ENCODE measurements at places on chromosomes 7 and 10.

GRCh38 chr7:132291481-132291880 lies 284.8 kb downstream of the PLXNA4 start:
- DNase-seq: no peak

- no peak for DNase-seq
Measured at GRCh38 chr7:82319674-82320118, 123.9 kb downstream of the CACNA2D1 start.

DNA sequence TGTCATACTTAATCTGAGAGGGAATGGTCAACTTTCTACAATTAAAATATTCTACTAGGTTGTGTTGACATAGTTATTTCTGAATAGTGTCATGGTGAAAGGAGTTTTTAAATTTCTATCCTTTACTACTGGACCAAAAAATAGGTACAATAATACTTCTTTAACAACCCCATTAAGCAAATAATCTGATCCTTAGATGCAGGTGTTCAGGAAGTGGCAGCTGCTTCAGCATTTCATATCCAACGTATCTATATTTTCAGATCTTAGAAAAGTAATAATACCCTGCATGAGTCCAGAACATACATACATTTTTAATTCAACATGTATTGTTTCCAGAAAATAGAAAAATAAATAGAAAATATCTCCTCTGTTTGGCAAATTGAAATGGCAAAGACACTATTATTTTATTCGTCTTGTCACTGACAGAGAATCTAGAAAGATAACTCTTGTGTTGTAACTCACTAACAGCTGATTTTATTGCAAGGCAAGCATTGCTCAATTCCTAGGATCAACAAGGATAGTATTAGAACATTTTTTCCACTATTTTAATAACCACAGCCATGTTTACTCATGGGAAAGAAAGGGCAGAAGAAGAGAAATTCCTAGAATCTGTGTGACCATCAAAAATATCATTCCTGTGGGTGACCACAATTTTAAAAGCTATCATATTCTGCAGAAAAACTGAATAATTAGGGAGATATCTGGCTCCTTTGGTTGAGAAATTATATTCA lies 159.3 kb upstream of the CNTNAP2 start:
- DNase-seq: no peak

DNA sequence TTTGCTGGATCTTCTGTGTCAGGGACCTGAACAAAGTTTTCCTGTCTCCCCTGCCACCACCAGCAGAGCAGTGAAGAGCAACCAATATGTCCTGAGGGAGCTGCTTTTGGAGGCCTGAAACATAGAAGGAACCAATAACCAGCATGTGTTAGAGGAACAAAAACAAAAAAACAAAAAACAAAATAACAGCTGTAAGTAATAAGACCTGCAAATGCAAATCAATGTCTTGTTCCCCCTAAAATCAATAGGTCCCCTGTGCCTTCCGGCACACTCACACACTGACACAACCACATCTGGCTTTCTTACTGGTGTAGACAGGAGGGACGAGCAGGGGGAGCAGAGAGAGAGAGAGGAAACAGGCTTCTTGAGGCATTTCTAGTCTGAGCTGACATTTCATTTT lies 94.1 kb downstream of the NRG3 start:
- no peak for DNase-seq

DNA sequence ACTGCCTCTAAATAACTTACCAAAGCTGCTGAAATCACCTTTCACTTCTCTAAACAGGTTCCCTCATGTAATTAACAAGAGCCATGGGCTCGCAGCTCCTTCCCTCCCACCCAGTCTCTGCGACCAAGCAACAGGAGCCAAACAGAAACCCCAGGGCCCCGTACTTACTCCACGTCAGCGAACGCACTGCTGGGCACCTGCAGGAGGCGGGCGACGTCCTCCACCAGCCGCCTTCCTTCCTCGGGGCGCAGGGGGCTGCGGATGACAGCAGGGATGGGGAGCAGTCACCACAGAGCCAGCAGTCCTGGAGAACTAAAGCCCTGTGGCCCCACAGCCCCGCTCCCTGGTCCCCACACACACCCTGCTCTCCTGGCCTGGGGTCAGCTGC lies 477.0 kb downstream of the PTPRN2 start:
- DNase-seq: no peak

- DNase-seq: no peak
Measured at GRCh38 chr10:34323192-34323591, 491.9 kb downstream of the PARD3 start.

DNA sequence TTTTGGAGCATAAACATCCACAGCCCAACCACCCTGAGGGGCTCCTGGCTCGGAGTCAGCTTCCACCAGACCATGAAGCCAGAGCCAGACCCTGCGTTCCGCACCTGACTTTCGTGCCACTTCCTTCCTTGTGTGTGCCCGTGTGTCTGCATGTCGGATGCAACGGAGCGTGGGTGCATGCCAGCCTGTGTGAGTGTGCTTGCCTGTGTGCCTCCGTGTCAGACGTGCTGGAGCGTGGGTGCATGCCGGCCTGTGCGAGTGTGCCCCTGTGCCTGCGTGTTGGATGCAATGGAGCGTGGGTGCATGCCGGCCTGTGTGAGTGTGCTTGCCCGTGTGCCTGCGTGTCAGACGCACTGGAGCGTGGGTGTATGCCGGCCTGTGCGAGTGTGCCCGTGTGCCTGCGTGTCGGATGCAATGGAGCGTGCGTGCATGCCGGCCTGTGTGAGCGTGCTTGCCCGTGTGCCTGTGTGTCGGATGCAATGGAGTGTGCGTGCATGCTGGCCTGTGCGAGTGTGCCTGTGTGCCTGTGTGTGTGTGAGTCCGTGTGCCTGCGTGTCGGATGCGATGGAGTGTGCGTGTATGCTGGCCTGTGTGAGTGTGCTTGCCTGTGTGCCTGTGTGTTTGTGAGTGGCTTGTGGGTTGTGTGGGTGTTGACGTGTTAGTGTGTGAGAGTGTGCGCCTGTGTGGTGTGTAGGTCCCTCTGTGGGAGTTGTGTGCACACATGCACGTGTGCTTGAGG lies 28.1 kb upstream of the KNDC1 start:
- DNase-seq: no peak

- no peak for DNase-seq
Measured at GRCh38 chr10:80900661-80901060, 363.0 kb downstream of the SH2D4B start.

DNA sequence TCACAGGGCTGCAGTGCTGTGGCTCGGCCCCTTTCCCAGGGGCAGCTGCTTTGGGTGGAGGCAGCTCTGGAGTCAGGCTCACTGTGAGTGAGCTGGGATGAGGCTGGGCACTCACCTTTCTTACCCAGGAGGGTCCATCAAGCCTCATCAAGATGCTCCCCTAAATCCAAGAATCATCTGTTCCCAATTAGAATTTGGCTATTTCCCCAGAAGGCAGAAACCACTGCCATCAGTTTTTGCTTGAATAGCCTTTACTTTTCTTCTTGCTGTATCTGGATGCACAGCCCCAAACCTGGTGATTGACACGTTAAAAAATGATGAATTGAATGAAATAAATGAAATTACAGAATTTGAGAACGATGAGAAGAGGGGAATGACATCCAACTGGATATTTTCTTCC lies 74.3 kb upstream of the LYZL1 start:
- no peak for DNase-seq

DNA sequence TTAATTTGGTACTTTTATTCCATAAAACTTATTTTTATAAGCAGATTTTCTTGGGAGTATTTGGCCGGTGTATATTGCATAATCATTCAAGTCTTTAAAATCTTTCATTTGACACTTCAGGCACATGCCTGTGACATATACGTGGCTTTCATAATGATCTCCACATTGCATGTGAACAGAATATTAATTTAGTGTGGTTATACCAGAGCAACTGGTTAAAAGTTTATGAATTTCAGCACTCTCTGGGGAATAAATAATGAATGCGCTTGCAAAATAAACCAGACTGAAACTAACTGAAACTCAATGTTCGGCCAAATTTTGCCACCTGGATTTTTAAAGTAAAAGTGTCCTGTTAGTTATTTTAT lies 242.3 kb downstream of the GLI3 start:
- DNase-seq: no peak

DNA sequence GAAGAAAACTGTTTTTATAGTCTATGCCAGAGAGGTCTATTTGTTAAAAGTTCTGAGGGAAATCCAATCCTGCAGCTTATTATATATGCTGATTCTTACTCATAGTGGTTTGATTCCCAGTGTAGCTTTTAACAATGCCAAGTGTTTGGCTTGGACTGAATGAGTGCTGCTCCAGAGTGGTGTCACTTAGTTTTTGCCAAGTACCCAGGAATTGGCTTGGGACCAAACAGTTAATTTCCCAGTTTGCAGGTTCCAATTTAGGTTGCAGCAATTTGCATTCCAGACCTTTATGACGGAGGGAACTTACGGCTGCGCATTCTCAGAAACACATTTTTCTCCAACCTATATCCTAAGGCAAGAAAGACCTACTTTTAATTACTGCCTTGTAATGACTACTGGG lies 32.4 kb downstream of the NSUN6 start:
- DNase-seq: no peak

GRCh38 chr10:132353456-132354355 lies 21.7 kb downstream of the LRRC27 start:
- DNase-seq: no peak

DNA sequence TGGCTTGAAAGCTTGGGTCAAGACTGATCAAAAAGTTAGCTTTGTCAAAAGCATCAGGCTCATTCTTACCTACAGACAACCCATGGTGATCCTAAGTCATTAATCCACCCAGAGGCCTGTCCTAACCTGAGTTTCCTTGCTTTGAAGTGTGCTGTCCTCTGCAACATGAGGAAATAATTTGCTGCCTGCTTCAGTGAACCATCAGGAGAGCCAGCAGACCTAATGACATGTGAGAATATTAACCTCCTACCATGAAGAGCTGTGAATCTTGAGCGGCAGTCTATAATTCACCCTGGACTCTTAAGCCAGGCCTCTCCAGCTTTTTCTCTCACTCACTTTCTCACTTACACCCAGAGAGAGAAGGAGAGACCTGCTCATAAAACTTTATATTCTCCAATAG lies 590.0 kb downstream of the LRMDA start:
- no peak for DNase-seq

DNA sequence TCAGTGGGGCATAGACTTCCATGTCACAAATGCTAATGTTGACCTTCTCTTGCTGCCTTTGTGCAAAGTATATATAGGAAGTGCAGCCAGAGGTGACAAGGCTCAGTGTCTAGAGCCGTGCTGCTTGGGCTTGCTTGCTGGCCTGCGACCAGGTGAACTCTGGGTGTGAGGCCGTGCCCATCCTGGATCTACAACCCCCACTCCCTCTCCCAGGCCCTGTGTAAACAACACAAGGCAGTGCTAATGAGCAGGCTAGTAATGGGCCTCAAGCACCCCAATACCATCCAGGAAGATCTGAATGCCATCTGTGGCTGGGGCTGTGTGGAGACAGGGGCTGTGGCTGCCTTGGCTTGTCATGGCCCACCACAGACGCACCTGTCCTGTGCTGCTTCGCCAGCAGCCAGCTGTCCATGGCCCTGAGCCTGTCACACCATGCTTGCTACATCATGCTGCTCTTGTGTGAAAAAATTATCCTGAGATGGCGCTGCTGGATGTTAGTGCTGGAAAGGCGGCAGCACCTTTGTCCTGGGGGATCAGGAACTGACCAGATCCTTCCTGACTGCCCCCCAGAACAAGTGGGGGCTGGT lies 107.6 kb upstream of the ZNF92 start:
- DNase-seq: no peak

DNA sequence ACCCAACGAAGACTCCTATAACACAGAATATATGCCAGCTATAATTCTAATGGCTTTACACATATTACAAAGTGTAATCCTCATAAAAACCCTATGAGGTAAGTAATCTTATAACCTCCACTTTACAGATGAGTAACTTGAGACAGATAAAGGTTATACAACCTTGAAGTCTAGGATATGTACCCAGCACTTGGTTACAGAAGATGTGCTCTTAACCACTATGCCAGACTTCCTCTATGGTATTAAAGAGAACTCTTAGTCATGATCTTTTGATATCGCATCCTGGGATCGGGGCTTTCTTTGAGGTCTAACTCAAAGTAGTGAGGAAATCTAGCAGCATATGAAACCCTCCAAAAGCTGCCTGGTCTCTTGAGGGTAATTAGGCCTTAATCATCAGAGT lies 319.2 kb upstream of the LRRN3 start:
- no peak for DNase-seq

DNA sequence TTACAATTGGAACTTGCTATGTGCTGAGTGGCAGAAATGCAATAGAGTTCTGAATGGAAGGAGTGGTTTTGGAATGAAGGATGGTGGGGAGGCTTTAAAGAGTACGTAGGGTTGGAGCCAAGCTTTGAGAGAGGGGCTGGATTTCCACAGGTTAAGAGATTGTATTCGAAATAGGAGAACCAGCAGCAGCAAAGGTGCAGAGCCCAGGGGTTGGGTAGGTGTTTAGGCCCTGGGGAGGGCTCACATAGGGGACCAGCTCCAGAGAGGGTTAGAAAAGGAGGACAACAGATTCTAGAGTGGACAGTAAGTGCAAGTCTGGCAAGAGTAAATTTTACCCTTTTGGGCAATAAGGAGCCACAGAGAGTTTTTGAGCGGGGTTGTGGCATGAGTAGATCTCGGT lies 297.2 kb downstream of the RPS24 start:
- DNase-seq: no peak

DNA sequence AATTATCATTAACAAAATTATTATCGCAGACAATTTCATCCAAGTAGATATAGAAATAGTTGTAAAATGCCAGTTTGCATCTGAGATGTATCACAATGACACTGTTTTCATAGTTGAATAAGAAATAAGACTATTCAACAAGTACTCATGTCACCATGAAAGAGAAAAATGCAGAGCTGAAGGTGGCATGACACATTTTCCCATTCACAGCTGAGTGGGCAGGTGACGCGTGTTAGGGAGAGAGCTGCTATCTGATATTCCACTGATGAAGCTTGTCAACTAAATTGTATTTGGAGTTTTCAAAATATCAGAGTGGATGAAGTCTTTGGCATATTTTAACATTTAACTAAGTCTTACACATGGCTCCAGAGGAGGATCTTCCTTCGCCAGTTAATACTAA lies 70.3 kb upstream of the HDAC9 start:
- no peak for DNase-seq

- no peak for DNase-seq
Measured at GRCh38 chr7:101390901-101391301, 28.2 kb downstream of the COL26A1 start.

GRCh38 chr10:80554050-80554449 lies 16.3 kb downstream of the SH2D4B start:
- DNase-seq: no peak

DNA sequence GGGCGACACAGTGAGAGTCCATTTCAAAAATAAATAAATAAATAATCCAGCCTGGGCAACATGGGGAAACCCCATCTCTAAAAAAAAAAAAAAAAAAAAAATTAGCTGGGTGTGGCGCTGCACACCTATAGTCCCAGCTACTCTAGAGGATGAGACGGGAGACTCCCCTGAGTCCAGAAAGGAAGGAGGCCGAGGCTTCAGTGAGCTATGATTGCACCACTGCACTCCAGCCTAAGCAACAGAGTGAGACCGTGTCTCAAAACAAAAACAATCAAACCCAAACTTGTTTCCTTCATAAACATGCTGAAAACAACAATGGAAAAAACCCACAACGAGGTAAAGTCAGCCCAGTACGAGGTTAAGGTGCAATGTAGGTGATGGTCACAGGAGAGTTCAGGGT lies 1.2 kb downstream of the COX19 start:
- DNase-seq: no peak

- no peak for DNase-seq
Measured at GRCh38 chr10:50593523-50594376, 30.0 kb downstream of the SGMS1 start.

Data from hypothalamus (tissue), 51 donors.